ENCODE measurements at places on chromosomes 11 and 22.
A peak's percentile ranks its signal among the peaks of the same experiment; 100 is the strongest.

- no peak for DNase-seq
Observed at GRCh38 chr11:71433648-71434450, 14.3 kb downstream of the DHCR7 start.

DNA sequence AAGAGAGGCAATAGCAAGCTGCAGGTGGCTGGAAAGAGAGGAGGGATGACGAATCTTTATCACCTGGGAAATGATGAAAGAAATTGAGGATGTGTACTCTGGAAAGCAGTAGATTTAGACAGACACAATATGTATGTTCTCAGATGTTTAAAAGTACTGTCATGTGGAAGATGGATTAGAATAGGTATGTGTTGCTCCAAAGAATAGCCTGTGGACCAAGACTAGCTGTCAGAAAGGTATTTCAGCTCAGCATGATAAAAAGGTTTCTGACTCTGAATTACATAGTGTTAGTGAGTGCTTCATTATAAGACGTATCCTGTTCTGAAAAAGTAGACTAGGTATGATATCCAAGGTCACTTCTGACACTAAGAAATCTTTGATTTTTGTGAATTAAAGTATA, 322.4 kb downstream of the CNTN5 start:
- no peak for DNase-seq

DNA sequence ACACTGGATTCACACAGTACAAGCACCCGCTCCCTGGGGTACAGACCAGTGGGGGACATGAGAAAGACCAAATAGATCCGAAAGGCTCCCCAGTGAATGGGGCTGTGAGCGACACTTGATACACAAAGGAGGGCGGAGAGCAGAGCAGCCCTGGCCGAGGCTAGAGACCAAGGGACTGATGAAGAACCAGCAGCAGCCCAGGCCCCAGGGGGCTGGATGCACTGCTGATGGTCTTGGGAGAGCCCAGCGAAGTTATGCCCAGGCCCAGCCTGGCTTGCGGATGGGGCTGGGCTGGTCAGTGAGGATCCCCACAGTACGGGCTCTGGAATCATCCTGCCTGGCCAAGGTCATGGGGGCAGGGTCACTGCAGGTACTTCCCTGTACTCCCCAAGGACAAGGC, 23.2 kb downstream of the ARHGAP1 start:
- no peak for DNase-seq

GRCh38 chr22:26273011-26273675, 103.9 kb downstream of the SEZ6L start:
- no peak for DNase-seq

GRCh38 chr11:80424012-80424695, 983.3 kb upstream of the TENM4 start:
- DNase-seq = no peak

GRCh38 chr11:27395556-27396258, 32.7 kb upstream of the CCDC34 start:
- DNase-seq = no peak

DNA sequence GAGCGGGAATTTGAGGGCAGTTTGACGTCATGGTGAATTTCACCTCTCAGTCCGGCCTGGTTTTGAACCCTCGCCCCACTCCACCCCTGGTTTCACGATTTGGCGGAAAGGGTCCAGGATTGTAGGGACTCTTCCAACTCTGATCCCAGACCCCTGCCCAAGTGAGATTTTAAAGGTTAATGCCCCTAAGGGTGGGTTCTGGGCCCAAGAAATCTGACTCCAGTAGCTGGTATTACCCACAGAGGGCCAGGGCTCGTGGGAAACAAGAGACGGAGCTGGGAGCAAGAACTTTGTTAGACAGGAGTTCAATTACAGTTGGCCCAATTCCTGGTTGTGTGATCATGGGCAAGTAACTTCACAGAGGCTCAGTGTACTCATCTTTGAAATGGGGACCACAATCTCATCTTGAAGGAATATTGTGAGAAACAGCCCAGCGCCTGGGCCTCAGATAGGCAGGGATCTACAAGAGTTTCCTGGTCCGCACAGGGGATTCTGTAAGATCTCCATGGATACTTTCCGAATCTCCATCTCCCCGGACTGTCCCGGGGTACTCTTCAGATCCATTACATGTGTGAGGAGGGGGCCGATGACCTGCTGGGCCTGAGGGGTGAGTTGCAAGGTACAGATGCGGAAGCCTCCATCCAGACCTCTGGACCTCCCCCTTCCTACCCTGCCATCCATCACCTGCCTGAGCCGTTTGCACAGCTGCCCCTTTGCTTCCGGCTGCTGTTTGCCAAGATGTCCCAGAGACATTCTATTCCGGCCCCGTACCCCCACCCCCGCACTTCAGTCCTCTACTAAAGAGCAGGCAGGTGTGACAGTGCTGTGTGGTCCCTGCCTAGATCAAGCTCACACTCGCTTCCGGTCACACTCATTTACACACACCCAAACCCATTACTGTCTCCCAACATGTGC, 687 bp upstream of the CALCA start:
- DNase-seq = no peak

GRCh38 chr11:105935791-105936190, 86.2 kb downstream of the MSANTD4 start:
- DNase-seq = no peak

DNA sequence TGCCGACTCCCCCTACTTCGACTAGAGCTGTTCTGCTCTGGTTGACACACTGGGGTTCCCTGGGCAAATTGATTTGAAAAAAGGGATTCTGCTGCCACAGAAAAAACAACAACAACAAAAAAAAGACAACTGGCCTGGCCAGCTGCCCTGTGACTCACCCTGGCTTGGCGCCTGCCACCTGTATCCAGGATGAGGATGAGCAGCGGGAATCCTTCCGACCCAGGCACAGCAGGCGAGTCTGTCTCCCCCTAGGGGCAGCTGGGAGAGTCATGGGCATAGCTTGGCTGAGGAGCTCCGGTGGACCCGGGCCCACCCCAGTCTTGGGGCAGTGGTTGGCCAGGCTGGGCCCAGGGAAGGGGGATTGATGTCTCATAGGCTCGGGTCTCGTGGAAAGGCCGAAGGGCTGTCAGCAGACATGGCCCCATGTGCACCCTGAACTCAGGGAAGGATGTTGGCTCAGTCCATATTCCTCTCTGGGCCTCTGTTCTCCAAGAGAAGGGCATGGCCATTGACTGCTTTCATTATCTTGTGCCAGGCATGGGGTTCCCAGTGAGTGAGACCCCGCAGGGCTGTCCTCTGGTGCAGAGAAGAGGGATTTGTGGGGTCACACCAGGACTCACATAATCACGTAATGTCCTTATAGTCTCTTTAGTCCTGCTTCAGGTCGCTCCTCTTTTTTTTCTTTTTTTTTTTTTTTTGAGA, 10.4 kb upstream of the SUN2 start:
- DNase-seq = peak; percentile 74

DNA sequence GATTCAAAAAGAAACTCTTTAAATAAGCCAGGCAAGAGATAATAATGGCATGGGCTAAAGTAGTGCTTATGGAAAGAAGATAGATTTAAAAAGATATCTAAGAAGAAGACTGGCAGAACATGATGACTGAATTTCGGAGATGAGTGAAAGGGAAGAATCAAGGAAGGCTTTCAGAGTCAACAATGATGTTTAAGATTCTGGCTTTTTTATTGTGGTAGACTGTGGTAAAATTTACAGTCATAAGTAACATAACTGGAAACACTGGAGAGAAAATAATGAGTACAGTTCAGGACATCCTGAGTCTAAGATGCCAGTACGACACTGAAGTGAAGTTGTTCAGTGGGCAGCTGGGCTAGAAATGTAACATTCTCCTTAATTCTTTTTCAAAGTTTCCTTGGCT, 85.2 kb downstream of the PHF21A start:
- no peak for DNase-seq

- peak; percentile 51 for DNase-seq
Observed at GRCh38 chr22:21766691-21767462, 31.3 kb upstream of the YPEL1 start.

- DNase-seq = no peak
Observed at GRCh38 chr11:75561426-75562047, 516 bp upstream of the SERPINH1 start.

- no peak for DNase-seq
Observed at GRCh38 chr22:40603088-40603605, 33.4 kb downstream of the MRTFA start.

DNA sequence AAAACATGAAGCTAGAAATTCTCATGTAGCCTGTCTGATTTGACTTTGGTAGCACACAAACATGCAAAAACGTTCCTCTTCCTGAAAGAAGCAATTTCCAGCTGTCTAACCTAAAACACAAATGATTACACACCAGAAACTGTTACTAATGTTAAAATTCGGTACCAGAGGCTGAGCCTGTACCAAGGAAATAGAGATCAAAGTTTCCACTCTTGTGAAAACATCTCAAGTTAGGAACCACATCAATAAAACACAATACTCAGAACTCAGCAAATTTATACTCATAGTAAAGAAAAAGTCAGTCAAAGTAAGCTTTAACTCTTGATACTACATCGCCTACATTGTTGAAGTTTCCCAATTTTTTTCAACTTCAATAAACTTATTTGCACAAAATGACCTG, 107.8 kb downstream of the FCHSD2 start:
- no peak for DNase-seq

GRCh38 chr11:70398834-70399680, 728 bp downstream of the CTTN start:
- no peak for DNase-seq

GRCh38 chr11:3977078-3977477, 117.5 kb upstream of the RRM1 start:
- DNase-seq = no peak

GRCh38 chr22:29251981-29252911, 15.5 kb downstream of the RHBDD3 start:
- no peak for DNase-seq

GRCh38 chr11:108726077-108726800, 61.4 kb downstream of the DDX10 start:
- DNase-seq = no peak

DNA sequence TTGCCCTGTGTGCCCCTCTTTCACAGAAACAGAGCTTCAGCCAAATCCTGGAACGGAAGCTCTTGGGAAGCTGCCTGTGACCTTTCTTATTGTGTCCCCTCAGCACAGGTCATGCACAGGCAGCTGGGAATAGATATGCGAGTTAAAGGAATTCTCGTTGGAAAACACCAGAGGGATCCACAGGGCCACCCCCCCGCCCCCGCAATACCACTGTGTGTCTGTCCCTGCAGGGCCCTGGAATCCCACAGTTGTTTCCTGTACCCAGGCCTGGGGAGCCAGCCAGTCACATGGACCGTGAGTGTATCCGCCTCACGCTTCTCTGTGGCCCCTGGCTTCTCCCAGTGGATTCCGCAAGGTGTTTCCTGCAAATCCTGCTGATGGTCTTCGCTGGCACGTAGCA, 29.0 kb downstream of the TIMP3 start:
- DNase-seq = no peak

GRCh38 chr22:19884161-19884953, 29.7 kb upstream of the GNB1L start:
- no peak for DNase-seq

DNA sequence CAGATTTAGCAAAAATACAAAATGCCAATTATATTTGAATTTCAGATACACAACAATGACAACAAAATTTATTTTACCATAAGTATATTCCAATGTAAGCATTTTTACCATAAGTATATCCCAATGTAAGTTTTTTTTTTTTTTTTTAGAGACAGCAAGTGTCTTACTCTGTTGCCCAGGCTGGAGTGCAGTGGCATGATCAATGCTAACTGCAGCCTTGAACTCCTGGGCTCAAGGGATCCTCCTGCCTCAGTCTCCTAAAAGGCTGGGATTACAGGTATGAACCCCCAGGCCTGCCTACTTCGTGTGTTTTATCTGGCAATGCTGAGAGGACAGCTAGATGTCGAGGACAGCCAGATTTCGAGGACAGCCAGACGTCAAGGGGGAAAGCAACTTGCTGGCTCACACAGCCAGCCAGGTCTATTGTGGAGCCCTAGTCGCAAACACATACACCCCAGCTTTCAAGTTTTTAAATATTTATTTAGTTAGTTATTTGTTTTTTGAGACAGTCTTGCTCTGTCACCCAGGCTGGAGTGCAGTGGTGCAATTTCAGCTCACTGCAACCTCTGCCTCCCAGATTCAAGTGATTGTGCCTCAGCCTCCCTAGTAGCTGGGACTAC, 1.1 kb upstream of the SERPING1 start:
- DNase-seq = no peak

- DNase-seq = no peak
Observed at GRCh38 chr11:60743058-60743457, 13.6 kb upstream of the MS4A15 start.

- DNase-seq = no peak
Observed at GRCh38 chr11:134664447-134665187, 252.6 kb upstream of the B3GAT1 start.

DNA sequence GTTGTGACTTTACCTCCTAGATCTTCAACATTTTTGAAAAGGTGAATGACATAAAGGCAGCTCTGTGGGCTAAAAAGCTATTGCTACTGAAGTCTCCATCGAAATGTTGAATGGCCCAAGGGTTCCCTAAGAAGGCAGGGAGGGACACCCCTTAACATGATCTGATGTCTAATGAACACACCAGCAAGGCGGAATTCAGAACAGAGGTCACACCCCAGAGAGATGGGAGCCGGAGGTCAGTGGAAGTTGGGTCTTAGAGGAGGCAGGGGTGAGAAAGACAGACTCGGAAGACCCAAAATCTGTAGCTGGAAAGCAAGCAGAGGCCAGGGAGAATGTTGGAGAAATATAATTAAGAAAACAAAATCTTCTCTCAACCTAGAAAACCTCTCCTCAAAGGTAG, 79.0 kb downstream of the TRIM29 start:
- no peak for DNase-seq

DNA sequence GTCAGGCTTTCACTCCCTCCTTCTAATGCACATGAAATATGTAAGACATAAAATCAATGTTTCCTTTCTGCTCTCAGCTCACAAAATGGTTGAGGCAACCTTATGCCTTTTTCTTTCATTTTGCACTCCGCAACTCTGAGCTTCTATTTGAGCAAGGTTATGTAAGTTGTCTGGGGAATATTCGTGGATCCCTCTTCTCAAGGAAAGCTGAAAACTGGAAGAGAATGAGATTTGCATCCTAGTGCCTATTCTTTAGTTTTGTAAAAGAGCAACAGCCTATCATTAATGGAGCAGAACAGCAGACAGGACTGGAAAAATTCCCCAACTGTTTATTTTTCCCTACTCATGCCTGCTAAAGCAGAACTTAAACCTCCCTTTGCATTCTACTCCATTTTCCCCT, 141.7 kb downstream of the FAM76B start:
- DNase-seq = no peak

GRCh38 chr11:16883174-16883573, 131.0 kb downstream of the PLEKHA7 start:
- DNase-seq = no peak

GRCh38 chr11:63670096-63670432, 1.1 kb downstream of the ATL3 start:
- no peak for DNase-seq
